T-helper 17 cell (primary cell): ENCODE measurements at places on chromosomes 5 and 9.

- DNase-seq = no peak
Measured at GRCh38 chr9:113503613-113504211, 40.2 kb downstream of the RGS3 start.

DNA sequence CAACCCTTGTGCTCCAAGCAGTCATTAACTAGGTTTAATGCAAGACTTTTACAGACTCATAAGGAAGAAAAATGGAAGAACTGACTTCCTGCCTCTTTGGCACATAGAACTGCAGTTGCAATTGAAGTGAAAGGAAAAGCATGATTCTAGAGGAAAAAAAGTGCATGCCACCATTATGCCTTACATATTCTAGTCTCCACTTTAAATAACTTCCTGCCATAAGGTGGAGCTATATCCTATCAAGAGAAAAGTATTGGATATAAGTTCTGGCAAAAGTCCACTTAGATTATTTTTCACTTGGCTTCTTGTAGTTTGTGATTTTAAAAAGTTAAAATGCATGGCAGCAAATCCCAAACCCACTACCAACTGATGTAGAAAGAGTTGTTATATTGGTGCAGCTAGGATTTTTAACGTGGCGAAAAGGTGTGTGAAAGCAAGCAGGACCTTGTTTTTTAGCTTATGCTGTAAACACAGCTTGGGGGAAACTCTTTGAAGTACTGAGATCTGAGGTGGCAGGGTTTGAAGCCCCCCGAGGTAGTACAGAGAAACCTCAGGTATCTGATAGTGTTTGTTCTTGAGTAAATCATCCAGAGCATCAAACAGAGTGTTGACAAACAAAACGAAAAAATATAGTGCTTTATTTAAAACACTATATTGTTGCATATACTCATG lies 117.9 kb downstream of the ANXA1 start:
- no peak for DNase-seq

- no peak for DNase-seq
Measured at GRCh38 chr5:172624996-172625964, 15.8 kb upstream of the NEURL1B start.

DNA sequence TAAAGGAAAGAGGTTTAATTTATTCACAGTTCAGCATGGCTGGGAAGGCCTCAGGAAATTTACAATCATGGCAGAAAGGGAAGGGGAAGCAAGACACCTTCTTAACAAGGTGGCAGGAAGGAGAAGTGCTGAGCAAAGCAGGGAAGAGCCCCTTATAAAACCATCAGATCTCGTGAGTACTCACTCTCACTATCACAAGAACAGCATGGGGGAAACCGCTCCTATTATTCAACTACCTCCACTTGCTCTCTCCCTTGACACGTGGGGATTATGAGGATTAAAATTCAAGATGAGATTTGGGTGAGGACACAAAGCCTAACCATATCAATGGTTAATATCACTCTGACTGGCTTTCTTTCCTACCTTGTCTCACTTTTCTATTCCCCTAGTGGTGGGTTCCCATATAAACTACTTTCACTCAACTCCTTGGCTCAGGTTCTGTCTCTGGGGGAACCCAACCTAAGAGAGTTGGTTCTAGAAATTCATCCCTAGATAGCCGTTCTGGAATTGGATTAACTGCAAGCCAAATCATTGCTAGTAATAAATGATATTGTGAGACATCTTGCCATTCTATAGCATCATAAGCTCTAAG lies 749.8 kb upstream of the GRAMD2B start:
- DNase-seq = no peak

GRCh38 chr9:129751841-129752801 lies 721 bp downstream of the PTGES start:
- no peak for DNase-seq

DNA sequence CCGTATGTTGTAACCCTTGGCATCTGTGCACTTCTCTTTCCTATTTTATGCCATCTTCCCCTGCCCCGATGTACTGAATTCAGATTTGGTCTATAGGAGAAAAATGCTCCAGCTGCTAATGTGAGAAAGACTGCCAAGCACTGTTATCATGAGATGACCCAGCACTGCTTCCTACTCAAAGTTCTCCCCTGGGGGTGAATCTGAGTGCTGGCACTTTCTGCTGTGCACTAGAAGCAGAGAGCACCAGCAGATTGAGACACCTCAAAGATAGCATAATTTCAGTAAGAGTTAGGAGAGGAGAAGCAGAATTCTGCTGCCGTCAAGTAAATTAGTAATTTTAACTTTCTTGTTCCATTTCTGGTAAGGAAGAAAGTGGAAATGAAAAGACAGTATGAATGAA lies 92.8 kb upstream of the ACOT12 start:
- DNase-seq = no peak

GRCh38 chr5:172496671-172497371 lies 42.5 kb upstream of the SH3PXD2B start:
- no peak for DNase-seq

DNA sequence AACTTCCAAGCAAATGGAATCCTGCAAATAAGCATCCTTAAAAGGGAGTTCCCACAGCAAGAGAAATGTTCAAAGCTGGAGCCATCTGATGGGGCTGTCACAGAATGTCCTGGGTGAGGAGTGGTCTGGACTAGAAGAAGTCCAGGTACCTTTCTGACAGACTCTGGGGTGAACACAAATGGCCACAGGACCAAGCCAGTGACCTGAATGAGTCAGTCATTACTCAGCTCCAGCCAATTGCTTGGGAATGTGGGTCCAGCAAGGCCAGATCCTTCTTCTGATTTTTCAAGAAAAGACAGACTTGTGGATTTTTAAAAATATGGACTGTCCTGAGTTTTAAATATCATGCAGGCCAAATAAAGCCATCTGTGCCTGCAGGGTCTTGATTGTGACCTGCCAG lies 30.1 kb downstream of the GALNT10 start:
- DNase-seq = no peak

DNA sequence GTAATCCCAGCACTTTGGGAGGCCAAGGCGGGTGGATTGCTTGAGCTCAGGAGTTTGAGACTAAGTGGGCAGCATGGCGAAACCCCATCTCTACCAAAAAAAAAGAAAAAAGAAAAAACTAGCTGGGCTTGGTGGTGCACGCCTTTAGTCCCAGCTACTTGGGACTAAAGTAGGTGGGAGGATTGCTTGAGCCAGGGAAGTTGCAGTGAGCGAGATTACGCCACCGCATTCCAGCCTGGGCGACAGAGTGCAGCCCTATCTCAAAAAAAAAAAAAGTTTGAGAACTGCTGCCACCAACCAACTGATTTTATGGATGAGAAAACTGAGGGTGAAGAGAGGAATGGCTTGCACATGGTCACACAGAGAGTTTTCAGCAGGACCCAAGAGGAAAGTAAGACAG lies 175.1 kb downstream of the DOCK8 start:
- no peak for DNase-seq

- no peak for DNase-seq
Measured at GRCh38 chr9:100406962-100407361, 20.0 kb upstream of the MSANTD3 start.

- DNase-seq = no peak
Measured at GRCh38 chr5:179185256-179185940, 125.2 kb downstream of the ZNF354C start.

- no peak for DNase-seq
Measured at GRCh38 chr9:96245399-96245798, 56.6 kb downstream of the HSD17B3 start.

- no peak for DNase-seq
Measured at GRCh38 chr5:65086234-65086890, 317.6 kb downstream of the CWC27 start.

DNA sequence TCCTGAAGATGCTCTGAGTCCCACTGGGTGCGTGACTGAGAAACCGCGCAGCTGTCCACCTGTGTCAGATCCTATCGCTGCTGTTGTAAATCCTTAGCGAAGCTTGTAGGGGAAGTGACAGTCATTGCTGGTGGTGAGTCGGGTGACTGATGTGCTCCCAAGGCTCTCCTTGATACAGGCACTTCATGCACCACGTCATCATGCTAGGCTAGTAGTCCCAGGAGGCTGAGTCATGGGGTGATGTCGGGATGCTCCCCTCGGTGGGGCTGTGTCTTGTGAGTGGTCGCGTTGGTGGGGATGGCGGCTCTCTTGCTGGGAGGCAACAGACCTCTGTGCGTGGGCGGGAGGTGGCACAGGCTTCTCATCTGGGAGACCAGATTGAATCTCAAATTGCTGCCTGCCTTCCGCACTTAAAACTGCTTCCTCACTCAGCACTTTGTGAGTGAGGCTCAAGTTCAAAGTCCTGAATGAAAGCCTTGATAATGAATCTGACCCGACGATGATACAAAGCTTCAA lies 84.7 kb downstream of the CSNK1A1 start:
- no peak for DNase-seq

DNA sequence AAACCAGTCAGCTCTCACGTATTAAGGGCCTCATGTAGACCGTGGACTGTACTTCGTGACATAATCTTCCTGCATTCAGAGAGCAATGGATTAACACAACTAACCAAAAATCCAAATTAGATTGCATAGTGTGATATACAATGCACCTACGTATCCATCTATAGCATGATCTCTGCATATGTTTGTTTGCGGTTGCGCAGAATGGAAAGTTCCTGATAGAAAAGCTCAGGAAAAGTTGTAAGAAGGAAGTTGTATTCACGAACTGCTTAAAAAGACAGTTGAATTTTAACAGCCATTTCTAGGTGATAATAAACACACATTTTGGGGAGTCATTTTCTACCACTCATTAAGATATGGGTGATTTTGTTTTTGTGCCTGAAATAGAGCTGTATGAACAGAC lies 869.0 kb downstream of the TLE4 start:
- no peak for DNase-seq

- DNase-seq = no peak
Measured at GRCh38 chr9:136090768-136091581, 4.1 kb downstream of the NACC2 start.

DNA sequence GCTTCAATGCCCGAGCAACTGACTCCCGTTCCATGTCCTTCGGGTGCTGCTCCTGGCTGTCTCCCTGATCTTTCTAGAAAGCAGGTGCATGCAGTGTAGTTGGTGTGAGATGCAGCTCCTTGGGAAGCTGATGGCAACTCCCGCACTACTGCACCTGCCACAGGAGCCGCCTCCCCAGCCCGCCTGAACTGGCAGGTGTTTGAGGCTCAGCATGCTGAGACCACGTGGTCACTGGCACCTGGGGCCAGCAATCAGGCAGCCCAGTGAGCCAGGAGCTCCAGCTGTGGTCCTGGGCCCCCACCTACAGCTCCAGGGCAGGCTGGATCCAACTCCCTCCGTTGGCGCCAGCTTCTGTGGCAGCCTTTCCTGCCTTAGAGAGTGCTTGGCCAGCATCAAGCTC lies 111.5 kb downstream of the ICE1 start:
- no peak for DNase-seq

- DNase-seq = no peak
Measured at GRCh38 chr5:142661957-142662356, 23.9 kb downstream of the FGF1 start.

DNA sequence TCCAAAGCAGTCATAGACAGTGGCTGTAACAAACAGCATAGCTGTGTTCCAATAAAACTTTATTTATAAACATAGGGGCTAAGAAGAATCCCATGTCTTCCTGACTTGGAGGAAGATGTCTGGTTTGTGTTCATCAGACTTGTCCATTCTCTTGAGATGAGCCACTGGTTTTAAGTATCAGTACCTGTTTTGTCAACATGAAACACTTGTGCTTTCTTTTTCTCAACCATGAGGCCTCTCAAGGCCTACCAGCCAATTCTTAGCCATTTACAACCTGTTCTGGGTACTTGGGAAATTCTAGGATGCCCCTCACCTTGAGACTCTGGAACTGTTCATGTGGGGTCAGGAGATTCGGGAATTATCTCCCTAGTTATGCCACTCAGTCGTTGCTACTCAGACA lies 154.3 kb upstream of the PPP1R2B start:
- no peak for DNase-seq

DNA sequence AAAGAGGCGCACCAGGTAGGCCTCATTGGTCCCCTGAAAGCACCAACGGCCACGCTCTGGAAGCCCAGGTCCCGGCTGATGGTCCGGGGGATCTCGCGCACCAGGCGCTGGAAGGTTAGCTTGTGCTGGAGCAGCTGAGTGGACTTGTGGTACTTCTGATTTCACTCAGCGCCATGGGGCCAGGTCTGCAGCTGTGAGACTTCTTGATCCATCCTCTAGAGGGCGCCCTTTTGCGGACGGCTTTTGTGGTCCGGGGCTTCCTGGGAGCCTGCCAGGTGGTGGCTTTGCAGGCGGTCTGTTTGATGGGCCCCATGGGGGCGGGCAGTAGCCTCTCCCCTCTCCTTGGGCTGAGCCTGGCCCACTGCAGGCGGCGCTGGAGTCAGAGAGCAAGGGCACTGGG lies 10.4 kb downstream of the TAF11L12 start:
- no peak for DNase-seq

DNA sequence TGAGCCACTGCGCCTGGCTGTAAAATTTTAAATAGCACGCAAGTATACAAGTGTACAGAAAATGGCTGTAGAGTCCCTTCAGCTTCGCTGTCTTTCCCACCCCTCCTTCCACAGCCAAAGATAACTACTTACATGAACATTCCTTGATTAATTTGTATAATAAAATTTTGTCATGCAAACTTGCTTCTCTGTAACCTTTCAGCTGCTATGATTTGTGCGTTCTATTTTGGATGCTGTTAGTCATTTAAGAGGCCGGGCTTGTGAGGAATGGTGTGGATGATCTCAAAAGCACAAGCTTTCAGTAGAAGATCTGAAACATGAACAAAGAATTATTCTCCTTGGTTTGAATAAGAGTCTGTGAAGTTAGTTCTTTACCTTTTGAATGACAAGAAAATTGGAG lies 115.0 kb upstream of the TLE1 start:
- no peak for DNase-seq

DNA sequence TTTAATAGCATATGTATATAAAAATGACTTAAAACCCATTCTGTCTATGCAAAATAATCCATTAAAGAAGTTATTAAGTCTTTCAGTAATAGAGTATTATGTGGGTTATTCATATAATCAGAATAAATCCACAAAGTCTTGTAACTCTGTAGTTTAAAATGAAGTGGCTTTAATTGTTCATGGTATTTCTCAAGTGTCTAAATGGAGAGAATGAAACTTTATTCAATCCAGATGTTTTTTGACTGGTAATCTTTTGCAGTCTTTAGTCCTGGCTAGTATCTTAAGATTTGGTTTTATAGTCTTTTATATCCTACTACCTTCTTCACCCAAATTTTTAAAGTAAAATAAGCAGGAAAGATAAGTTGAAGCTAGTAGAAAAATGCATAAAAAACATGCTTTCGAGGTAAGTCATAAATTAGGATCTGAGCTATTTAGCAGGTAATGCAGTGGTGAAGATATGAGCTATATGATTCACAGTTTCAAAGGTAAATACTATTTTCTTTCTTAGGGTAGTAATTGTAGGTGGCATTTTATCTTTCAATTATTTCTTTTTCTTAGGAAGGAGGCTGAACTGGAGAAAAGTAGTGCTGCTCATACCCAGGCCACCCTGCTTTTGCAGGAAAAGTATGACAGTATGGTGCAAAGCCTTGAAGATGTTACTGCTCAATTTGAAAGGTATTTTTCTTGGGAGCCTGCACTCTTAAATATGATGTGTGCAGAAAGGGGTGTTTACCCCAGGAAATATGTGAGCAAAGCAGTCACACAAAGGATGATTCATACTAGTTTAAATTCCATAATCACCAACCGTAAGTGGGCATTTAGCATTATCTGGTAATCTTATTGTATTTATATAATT lies 17.9 kb downstream of the HMMR start:
- no peak for DNase-seq
